Large intestine (tissue), 12 donors: ENCODE measurements at places on chromosomes 4 and X. TPM values are rescaled to one million over a fixed set of nuclear protein-coding genes. Genes with fewer than 3 reads are reported as not detected.

Gene IGFBP7
- 90.4 TPM for polyA plus RNA-seq

Gene RTL9
- polyA plus RNA-seq = 0.31 TPM

GRCh38 chrX:118551426-118551825, 55.8 kb downstream of the DOCK11 start:
- DNase-seq = no peak

- no peak for DNase-seq
These were observed 577.9 kb upstream of the DIPK2B start for GRCh38 chrX:45778616-45779015.

Gene NPY1R
- 4.4 TPM for polyA plus RNA-seq

Gene RAB9B
- 3.2 TPM for polyA plus RNA-seq

Gene PABPC5
- polyA plus RNA-seq = 1.9 TPM

DNA sequence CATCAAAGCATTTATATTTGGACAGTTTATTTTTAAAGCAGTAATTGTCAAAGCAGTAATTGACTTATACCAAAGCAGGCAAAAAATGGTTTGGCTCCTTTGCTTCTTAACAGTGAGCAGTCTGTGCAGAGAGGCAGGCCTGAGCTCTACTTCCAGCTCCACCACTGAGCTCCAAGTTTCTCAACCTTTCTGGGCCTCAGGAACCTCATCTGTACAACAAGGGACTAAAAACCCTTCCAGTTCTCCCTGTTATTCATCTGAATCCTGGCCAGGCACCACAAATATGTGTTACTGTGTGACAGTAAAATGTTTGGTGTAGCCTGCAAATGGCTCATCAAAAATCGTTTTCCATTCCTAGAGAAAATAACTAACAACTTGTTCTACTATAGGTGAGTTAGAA, 88.7 kb upstream of the TTC29 start:
- no peak for DNase-seq

GRCh38 chr4:103591841-103592240, 127.9 kb downstream of the TACR3 start:
- DNase-seq = no peak

DNA sequence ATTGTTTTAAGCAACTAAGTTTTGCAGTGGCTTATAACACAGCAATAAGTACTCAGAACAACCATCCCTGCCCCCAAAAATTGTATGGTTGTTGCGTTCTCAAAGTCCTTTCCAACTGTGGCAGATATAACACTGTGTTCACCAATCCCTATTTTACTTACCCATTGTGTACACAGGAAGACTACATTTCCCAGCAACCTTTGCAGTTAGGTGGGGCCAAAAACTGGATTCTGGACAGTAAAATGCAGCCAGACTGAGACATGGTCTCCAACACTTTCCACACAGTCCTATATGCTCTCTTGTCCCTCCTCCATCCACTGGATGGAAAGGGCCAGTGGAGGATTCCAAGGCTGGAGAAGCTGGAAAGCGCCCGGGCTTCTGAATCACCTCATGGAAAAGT, 523.6 kb downstream of the BCOR start:
- no peak for DNase-seq

DNA sequence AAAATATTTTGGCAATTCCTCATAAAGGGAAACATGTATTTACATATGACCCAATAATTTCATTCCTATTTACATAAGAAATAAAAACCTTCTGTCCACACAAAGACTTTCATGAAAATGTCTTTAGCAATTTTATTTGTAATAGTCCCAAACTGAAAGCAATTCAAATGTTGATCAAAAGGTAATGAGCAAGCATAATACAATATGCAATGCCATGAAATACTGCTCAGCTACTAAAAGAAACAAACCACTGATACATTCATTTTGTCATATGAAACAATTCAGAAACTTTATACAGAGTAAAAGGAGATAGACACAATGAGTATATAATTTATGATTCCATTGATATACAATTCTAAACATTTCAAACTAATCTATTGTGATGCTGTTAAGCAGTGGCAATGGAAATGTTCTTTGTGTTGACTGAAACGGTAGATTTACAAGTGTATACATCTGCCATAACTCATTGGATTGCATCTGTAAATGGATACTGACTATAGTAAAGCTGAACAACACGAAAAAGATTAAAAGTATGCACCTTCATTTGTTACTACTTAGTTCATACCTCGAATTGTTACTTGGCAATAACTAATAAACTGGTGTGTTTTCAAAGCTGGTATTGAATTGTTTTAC, 335.6 kb downstream of the GASK1B start:
- no peak for DNase-seq

DNA sequence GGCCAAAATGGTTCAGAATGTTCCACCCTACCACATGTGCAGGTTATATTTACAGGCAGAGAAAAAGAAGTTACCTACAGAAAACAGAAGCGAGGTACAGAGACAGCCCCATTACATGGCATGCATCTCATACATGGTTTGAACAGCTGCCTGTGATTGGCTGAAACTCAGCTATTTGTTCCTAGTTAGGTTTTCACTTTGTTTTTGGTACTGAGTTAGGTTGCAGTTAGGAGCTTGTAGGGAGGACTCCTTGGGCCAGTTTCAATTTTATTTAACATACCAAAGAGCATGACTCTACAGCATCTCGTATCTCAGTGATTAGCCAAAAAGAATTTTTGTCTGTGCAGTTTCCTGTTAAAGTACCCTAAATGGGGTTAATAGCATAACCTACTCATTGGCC, 392.0 kb downstream of the MAPK10 start:
- DNase-seq = no peak

Gene HERC5
- 2.7 TPM for polyA plus RNA-seq

GRCh38 chrX:150854856-150855255, 43.6 kb downstream of the CD99L2 start:
- DNase-seq = no peak

Gene FAAH2
- polyA plus RNA-seq = 10.6 TPM

GRCh38 chr4:175470131-175470530, 341.9 kb downstream of the GPM6A start:
- no peak for DNase-seq

DNA sequence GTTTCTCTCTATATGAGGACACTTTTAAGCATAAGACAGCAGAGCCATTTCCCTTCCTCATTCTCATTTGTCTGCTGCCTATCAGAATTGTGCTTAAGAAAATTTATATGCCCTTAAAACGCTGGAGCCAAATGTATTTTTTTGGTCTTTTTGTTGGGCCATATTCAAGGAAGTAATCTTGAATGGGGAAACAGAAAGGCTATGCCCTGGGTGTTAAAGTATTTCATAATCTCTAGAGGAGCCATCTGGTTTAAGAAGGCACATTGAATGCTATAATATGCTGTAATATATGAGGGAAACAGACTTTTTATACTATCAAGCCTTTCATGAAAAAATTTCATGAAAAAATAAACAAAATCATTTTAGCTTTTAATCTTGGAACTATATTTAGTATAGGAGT, 4.3 kb downstream of the DMD start:
- DNase-seq = no peak

Gene UFSP2
- polyA plus RNA-seq = 30.0 TPM

- no peak for DNase-seq
These were observed 60.6 kb downstream of the SMARCA1 start for GRCh38 chrX:129462707-129463106.

GRCh38 chr4:135204311-135204710, 1002.7 kb upstream of the PABPC4L start:
- DNase-seq = no peak

DNA sequence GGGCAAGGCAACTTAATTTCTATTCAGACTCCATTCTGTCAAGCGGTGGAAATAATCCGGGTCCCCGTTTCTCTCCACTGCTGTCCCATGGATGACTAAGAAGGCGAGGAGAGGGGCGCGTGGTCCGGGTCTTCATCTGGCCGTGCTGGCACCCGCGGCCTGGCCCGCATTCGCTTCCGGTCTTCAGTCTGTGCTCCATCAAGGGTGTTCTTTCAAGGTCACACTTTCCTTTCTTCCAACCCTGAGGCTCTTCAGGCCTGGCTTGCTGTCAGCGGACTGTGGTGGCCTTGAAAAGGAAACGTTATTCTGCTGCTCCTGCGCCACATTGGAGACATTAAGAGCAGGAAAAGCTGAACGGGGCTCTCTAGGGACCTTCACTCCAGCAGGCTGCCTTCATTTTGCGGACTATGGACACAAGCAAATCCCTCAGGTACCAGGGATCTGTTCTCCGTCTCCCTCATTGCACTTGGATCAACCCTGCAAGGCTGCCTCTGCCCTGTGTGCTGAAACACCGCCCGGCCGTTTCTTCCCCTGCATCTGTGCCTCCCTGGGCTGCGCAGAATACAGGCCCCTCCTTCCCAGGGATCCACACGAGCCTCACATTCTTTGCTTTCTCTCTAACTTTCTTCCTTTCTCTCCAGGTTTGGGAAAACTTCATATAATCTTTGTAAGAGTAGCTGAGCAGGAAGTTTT, 5.7 kb upstream of the SLC25A4 start:
- no peak for DNase-seq

Gene ABLIM2
- 5.9 TPM for polyA plus RNA-seq

Gene ITGB1BP2
- polyA plus RNA-seq = 3.3 TPM

Gene FAT1
- polyA plus RNA-seq = 186 TPM

DNA sequence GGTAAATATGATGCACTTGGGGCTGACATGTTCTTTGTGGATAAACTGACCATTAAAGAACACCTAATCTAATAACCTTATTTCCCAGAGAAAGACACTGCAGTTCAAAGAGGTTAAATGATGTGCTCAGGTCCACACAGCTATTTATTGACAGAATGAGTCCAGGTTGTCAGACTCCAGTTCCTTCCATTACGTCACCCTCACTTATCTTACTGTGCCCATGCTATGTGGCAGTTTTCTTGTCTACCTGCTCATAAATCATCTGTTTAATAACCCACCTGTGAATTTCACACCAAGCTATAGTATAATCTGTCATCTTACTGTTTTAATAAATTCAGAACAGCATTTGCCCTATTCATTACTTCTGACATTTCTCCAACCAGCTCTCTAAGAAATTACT, 36.7 kb downstream of the QRFPR start:
- peak; percentile 70 for DNase-seq

DNA sequence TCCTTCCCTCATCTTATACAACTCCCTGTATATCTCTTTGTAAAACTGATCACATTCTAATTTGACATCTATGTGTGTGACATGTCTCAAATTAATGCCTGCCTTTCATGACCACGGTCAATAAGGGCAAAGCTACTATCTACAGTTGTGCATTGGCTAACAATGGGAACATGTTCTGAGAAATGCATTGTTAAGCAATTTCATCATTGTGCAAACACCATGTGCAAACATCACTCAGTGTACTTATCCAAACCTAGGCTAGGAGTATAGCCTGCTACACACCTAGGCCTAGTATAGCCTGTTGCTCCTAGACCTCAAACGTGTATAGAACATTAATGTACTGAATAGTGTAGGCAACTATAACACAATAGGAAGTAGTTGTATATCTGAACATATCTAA, 95.0 kb downstream of the BANK1 start:
- DNase-seq = no peak

DNA sequence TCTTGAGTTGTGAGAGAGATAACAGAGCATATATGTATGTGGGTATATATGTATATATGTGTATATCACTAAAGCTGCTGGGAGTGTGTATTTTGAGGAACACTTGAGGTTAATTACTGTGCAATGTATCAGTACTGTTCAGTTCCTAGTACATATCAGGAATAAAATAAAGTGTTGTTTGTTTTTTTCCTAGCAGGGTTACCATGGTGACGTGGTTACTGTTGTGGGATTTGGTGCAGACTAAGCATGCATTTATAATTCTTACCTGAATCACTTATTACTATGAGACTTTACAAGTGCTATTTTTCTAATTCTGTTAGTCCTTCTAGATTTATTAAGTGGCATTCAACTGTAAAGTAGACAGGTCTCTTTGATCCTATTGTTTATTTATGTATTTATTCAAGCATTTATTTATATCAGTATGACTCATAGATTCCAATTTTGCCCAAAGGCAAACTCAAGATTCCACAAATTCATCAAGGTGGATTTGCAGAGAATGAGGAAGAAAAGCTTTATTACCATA, 26.9 kb upstream of the BEX4 start:
- no peak for DNase-seq

DNA sequence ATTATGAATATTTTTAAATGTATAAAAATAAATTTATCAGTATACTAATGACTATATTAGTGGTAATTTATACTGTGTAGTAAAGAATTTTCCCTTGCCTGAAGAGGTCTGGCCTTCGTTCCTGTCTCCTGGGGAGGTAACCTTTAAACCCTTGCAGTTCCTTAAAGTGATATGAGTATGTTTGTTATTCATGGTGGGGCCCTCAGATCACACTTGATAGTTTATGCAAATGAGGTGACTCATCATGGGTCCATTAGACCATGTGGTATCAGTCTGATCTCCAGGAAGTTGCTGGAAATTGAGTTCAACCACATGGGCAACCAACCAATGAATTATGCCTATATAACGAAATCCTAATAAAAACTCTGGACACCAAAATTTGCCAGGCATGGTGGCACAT, 904.1 kb downstream of the RPA4 start:
- DNase-seq = peak; percentile 25

Gene CLIC2
- 6.0 TPM for polyA plus RNA-seq

Gene RNF212
- polyA plus RNA-seq = 1.8 TPM

Gene RAB39B
- 1.6 TPM for polyA plus RNA-seq

DNA sequence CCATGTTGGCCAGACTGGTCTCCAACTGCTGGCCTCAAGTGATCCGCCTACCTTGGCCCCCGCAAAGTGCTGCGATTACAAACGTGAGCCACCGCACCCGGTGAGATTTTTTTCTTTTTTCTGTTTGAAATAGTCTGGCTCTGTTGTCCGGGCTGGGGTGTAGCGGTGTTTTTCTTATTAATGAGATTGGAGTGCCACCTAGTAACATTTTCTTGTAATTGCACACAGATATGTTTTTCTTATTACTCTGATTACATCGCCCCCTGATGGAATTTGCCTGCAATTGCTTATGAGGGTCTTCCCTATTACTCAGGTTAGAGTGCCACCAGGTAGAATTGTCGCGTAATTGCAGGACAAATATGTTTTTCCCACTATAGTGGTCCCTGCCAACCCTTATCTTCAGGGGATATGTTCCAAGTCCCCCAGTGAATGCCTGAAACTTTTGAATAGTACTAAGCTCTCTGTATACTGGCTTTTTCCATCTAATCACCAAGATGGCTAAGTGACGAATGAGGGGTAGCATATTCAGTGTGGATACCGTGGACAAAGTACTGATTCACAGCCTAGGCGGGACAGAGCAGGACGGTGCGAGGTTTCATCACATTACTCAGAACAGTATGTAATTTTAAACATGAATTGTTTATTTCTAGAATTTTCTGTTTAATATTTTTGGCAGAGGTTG, 8.6 kb upstream of the PDHA1 start:
- DNase-seq = no peak

Gene PABPC4L
- 3.1 TPM for polyA plus RNA-seq
